ENCODE measurements at places on chromosomes 1 and 21.

GRCh38 chr1:26029864-26030481, 8.4 kb downstream of the EXTL1 start:
- DNase-seq = no peak

DNA sequence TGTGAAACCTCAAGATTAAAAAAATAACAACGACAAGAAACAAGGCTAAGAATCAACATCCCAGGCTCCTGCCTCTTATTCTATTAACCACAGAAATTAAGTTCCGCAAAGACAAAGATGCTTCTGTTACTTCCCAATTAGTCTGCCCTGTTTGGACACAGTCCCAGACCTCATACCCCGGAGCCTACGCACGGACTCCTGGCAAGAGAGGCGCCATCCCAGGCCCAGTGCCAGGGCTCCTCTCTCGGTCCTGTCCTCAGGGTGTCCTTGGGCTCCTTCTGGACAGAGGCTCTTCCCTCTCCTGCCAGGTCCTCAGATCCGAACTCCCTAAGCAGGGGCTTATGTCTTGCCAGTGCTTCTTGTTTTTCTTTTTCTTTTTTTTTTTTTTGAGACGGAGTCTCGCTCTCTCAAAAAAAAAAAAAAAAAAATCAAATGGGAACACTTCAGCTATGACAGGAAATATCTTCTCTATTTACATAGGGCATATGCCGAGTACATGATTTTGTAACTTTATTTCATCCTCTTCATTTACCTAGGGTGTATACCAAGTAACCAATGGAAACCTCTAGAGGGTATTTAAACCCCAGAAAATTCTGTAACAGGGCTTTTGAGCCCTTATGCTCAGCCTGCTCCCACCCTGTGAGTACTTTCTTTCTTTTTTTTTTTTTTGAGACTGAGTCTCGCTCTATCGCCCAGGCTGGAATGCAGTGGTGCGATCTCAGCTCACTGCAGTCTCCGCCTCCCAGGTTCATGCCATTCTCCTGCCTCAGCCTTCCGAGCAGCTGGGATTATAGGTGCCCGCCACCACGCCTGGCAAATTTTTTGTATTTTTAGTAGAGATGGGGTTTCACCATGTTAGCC, 11.7 kb upstream of the ENO1 start:
- no peak for DNase-seq

GRCh38 chr1:1777950-1778662, at the start of gene NADK:
TSS of gene NADK (minus strand) at chr1:1778470. CDS start at chr1:1765406, 13,064 bp downstream.
- DNase-seq = peak; percentile 37

DNA sequence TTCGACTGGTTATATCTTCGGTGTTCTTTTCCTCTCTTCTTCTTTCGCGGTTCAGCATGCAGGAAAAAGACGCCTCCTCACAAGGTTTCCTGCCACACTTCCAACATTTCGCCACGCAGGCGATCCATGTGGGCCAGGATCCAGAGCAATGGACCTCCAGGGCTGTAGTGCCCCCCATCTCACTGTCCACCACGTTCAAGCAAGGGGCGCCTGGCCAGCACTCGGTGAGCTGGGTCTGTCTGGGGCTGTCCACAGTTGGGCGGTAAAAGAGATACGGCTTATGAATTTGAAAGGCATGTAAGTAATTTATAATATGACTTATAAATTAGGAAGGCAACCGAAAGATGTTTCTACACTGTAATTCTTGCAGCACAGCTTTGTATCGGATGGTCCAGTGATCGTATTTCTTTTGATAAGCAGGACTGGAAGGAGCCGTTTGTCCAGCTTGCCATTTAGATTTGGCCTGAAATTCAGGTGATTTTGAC, 334 bp downstream of the CTH start:
- DNase-seq = no peak

GRCh38 chr1:2786329-2787162, 14.9 kb downstream of the TTC34 start:
- peak; percentile 64 for DNase-seq

- DNase-seq = no peak
These were observed 14.1 kb upstream of the KIAA0040 start for GRCh38 chr1:175206687-175207086.

- DNase-seq = no peak
These were observed 295.8 kb upstream of the DUSP10 start for GRCh38 chr1:222037720-222038119.

DNA sequence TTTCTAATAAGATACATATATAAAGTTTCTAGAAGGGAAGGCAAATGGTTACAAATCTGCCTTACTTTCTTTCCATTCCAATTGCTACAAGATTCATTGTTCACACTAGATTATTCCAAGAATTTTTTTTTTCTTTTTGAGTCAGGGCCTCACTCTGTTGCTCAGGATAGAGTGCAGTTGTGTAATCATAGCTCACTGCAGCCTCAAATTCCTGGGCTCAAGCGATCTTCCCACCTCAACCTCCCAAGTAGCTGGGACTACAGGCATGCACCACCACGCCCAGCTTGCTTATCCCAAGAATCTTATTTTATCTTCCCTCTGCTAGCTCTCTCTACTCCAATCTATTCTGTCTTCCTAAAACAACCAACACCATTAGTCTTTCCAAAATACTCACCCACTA, 81.8 kb downstream of the KIAA0319L start:
- DNase-seq = no peak

DNA sequence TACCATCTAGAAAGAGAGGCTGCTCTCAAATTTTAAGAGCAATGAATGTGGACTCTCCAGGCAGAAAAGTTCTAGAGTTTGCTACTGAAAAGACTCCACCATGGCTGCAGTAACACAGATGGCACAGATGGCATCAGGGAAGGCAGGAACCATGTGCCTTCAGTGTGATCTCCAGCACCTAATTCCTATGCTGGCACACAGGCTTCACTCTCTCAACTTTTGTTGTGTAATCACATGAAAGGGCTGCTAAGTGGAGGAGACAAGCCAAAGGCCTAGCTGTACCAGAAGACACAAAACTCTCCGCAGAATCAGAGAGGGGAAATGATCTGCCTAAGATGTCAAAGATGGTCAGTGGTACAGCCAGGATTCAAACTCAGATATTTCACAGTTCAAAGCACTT, 31.1 kb downstream of the ERI3 start:
- no peak for DNase-seq

GRCh38 chr1:8663915-8664329, 153.5 kb downstream of the RERE start:
- no peak for DNase-seq

DNA sequence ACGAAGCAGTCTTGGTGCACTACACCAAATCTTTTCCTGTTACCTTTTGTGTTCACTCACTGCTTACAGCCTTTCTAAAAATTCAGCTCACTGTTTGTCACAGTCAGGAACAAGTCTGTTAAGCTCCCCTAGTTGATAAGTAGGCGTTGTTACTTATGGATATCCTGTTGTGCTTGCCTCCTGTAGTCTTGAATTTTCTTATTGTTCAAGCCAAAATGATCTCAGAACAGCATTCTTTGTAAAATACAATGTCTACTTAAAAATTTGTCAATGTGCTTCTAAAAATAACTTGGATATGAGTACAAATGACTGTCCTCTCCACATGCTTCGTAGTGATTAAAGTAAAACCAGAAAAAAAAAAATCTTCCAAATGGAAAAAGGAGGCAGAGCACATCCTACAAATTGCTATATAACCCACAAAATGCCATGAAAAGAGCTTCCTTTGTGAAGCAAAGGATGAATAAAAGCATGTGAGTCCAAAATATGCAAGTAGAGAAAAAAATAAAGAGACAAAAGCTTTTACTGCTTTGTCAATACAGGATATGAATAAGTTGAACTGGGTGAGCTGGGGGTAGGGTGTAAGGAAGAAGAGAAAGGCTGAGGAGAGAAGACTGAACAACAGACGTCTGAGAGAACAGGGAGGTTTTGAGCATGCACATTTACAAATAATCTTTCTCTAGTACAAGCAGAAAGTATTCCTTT, 228.9 kb upstream of the ADGRL4 start:
- no peak for DNase-seq

DNA sequence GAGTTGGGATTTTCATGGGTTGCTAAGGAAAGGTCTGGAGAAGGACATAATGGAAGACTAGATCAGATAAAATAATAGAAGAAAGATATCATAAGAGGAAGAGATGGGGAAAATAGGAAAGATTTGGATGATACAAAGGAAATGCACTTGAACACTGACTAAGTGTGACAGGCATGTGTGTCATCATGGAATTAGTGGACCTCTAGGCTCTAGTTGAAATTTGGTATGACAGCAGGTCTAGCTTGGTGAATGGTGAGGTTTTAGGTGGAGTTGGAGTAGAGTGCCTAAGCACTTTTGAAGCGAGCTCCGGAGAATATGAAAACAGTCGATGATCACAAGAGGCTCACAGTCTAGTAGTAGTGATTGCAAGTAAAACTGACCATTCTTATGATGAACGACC, 73.0 kb upstream of the PTGS2 start:
- no peak for DNase-seq

DNA sequence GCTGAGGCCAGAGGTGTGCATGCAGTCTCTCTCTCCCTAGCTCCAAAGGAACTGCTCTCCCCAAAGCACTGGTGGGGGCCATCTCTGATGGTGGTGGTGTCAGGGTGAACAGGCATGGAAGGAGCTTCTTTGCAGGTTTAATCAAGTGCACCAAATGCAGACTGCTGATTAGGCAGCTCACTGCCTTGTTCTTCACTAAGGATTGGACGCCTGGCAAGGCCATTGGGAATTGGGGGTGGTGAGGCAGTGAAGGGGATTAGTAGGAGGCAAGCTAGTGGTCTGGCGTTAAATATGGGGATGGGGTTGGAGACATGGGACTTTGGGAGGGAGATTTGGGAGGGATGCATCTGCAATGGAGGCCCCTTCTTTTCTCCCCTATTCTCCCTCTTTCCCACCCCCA, 1.5 kb downstream of the CACNA1E start:
- DNase-seq = no peak

DNA sequence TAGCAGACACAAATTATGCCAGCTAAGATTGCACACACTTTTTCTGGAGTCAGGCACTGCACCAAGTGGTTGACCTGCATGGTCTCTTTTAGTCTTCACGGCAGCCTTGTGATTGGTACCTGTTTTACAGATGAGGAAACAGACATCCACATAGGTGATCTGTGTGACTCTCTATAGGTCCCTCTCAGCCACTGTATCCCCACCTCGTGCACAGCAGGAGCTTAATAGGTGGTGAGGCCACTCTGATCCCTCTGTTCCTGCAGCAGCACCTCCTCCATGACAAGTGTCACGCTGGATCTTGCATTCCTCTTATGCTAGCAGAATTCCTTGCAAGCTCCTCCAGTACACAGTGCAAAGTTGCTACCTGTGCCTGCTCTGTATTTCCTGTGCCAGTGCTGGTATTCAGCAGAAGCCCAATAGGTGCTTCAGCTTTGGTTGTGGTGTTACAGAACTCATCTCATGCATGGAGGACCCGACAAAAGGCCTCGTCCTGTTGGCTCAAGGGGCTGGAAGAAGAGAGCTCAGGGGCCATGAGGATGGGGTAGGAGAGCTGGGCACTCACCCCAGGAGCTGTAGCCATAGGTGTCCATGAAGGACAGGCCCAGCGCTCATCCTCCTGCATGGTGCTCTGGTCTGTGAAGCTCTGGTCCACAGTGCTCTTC, 546.7 kb downstream of the PTPRU start:
- DNase-seq = no peak

GRCh38 chr1:74613894-74614293, 59.7 kb downstream of the ERICH3 start:
- DNase-seq = no peak

- DNase-seq = no peak
These were observed 111.1 kb downstream of the ZSCAN20 start for GRCh38 chr1:33583567-33583966.

- DNase-seq = no peak
These were observed 6.9 kb upstream of the PRDM16 start for GRCh38 chr1:3061981-3062615.

GRCh38 chr1:31394584-31395193, 18.3 kb upstream of the SERINC2 start:
- peak; percentile 70 for DNase-seq

GRCh38 chr1:195188821-195189220, 1419.4 kb downstream of the KCNT2 start:
- no peak for DNase-seq

GRCh38 chr1:183838221-183838620, 33.3 kb downstream of the RGL1 start:
- DNase-seq = no peak

- no peak for DNase-seq
These were observed 613.3 kb upstream of the PLXNA2 start for GRCh38 chr1:208857465-208857864.

GRCh38 chr1:234517110-234517802, 38.3 kb upstream of the TARBP1 start:
- no peak for DNase-seq

- DNase-seq = no peak
These were observed 21.6 kb upstream of the GPR137B start for GRCh38 chr1:236120721-236121153.

DNA sequence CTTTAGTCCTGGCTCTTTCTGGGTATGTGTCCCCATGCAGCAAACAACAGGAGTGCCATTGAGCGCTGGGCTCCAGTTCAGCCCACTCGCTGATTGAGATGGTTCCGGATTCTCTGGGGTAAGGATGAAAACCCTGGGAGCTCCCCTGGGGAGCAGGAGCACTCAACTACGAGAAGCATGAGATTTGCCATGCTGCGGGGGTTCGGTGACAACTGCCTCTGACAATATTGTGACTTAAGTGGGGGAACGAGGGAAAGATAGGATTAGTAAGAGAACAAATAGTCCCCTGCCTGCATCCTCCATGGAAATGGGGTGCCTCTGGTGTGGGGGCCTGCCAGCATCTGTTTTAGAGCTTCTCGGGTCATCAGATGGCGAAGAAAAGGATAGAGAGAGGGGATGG, 123.6 kb upstream of the IPO9 start:
- DNase-seq = no peak

GRCh38 chr1:21435646-21436487, 4.1 kb upstream of the NBPF3 start:
- DNase-seq = no peak
